ENCODE measurements at places on chromosomes 13 and 19. TPM values are rescaled to one million over a fixed set of nuclear protein-coding genes. Genes with fewer than 3 reads are reported as not detected.

The FCAR gene
- total RNA-seq: not detected

The SIGLEC14 gene
- not detected for total RNA-seq

The ATP12A gene
- 1.5 TPM for total RNA-seq

The BICRA gene
- total RNA-seq: 12.2 TPM

The SULT2B1 gene
- not detected for total RNA-seq

The DUS3L gene
- total RNA-seq: 73.6 TPM

The ZNF816 gene
- total RNA-seq: 5.7 TPM

The PSG11 gene
- total RNA-seq: 0.35 TPM

DNA sequence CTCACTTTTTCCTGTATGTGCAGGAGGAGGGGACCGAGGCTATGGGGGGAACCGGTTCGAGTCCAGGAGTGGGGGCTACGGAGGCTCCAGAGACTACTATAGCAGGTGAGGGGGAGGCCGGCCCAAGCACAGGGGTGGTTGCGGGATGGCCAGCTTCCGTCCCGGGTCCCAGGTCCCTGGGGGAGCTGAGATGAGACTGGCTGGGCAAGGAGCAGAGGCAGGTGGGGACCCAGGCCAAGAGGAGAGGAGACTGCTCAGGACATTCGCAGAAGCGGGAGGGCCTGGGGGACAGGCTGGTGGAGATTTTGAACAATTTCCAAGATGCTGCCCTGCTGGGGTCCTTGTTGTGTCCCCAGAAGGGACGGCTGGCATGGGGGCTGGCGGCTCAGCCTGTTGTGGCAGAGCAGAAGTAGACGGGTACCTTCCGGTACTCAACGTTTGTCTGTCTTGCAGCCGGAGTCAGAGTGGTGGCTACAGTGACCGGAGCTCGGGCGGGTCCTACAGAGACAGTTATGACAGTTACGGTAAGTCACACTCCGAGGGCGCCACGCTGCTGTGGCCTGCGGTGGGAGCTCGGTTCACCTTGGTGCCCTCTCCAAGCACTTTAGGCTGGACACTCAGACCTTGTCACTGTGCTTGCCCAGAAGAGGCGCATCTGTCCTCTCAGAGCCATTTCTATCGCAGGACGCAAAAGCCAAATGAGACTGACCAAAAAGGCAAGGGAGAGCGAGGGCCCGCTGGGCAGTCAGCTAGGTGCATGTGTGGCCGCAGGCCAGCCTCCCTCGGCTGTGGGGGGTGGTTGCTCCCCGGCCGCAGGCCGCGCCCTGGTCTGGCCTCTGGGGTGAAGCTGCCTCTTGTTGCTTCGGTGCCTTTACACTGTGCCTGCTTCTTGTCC, 2.6 kb downstream of the CIRBP start:
- H3K27ac ChIP-seq: peak overlapping the region; percentile 91
- no peaks in the 10 kb centered on the region for H3K27me3 ChIP-seq
- H3K4me3 ChIP-seq: peak overlapping the region; percentile 87
- peaks cover 37% of the 10 kb centered on the region for H3K4me1 ChIP-seq
- ATAC-seq: no peak

DNA sequence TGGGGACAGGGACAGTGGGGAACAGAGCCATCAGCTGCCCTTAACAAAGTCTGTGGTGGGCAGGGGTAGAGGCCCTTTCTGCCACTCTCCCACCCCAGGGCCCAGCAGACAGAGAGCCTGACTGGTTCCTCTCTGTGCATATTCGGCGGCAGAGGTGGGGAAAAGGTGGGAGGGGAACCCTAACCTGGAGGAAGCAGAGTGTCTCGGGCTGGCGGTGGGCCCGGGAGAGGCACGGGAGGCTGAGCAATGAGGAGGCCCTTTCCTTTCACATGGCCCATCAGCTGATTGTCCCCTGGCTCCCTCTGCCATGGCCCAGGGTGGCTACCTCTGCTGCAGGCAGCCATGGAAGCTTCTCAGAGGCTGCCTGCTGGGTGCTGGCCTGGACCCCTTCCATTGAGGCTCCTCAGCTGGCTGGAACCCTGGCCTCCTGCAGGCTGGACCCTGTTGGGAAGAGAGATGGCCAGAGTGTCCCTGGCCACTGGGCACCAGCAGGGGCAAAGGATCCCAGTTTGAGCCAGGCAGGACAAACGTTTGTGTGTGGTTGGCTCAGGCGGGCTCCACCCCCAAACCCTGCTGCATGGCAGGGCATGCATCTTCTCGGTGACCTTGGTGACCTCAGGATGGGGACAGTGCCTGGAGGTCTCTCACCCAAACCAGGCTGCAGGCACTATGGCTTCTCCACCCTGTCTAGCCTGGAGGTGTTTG, 202.8 kb upstream of the ZNF536 start:
- no peaks in the 10 kb centered on the region for H3K27me3 ChIP-seq
- H3K4me3 ChIP-seq: no peak overlapping the region
- H3K36me3 ChIP-seq: no peaks in the 10 kb centered on the region
- no peak overlapping the region for H3K27ac ChIP-seq
- no peak for ATAC-seq

- H3K4me3 ChIP-seq: no peak overlapping the region
- peaks cover 5% of the 10 kb centered on the region for H3K4me1 ChIP-seq
- no peak overlapping the region for H3K27ac ChIP-seq
- H3K36me3 ChIP-seq: no peaks in the 10 kb centered on the region
Observed at GRCh38 chr13:24038841-24039330, 121.6 kb upstream of the SPATA13 start.

- peaks cover 15% of the 10 kb centered on the region for H3K4me1 ChIP-seq
- H3K36me3 ChIP-seq: peaks cover 10% of the 10 kb centered on the region
- ATAC-seq: peak; percentile 52
- peak overlapping the region; percentile 88 for H3K27ac ChIP-seq
Observed at GRCh38 chr13:100673713-100674571, 653 bp downstream of the TMTC4 start.

GRCh38 chr19:57830071-57830602, at the start of gene ZNF587B:
ZNF587B (plus strand) TSS chr19:57830299; CDS start chr19:57830529, 230 bp downstream.
- no peak for ATAC-seq
- peak within 1 kb of the TSS; percentile 34 for H3K27ac ChIP-seq
- peaks cover 3% of the 10 kb centered on the region for H3K4me1 ChIP-seq
- peaks cover 59% of the 10 kb centered on the region for H3K36me3 ChIP-seq
- no peak within 1 kb of the TSS for H3K4me3 ChIP-seq

DNA sequence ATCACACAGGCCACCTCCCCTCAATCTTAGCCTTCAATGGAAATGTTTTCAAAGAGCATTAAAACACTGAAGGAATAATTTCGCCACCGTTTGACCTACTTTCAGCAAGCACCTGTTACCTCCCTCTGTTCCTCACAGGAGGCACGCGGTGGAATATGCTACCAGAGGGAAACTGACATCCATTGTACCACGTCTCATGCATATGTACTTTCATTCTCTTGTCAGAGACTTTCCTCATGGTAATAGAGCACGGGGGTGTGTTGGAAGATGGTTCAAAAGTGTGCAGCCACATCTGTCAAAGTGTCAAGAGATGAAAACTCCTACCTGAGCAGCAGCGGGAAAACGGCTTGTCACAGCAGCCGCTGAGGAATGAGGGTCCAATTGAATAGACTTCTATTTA, 143.4 kb downstream of the NALCN start:
- no peak overlapping the region for H3K27ac ChIP-seq
- no peaks in the 10 kb centered on the region for H3K4me1 ChIP-seq
- no peaks in the 10 kb centered on the region for H3K36me3 ChIP-seq
- no peak overlapping the region for H3K4me3 ChIP-seq

- peak; percentile 81 for ATAC-seq
- peak overlapping the region; percentile 5 for H3K27ac ChIP-seq
- no peak overlapping the region for H3K4me3 ChIP-seq
- H3K27me3 ChIP-seq: no peaks in the 10 kb centered on the region
- H3K36me3 ChIP-seq: peaks cover 16% of the 10 kb centered on the region
Observed at GRCh38 chr19:40592170-40592569, 9.0 kb upstream of the LTBP4 start.

DNA sequence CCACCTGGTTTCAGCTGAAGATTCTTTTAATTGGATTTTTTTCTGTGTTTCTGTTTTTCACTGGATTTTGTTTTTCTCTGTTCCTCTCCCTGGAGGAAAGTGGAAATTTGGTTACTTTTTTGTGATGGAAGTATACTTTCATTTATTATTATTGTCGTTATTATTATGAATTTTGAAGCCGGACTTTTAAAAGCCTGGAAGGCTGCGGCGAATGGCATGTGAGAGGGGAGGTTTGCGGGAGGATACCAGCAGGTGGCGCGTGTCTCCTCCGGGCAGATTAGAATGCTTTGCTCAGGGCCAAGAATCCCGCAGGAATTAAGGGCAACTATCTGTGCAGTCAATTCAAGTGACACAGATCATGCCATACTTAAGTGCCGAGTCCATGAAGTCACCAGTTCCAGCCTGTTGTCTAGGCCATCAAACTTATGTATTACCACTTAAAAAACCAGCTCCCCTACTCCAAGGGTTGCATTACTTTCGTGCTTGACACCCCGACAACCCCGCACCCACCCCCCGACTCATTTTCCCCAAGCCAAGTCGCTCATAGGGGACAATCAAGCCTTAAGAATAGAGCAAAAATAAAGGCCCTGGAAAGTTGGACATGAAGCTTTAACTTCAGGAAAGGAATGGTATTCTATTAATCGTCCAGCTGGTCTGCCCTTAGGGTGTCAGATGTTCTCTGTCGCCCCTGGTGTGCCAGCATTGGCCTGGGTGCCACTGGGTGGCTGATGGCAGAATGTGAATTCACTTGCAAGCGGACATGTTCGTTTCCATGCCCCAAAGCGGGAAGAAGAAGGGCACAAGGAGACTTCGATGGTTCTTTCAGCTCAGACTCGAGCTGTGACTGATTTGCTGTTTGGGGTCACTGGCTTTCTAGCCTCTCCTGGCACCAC, 1.3 kb upstream of the LRCH1 start:
- H3K4me1 ChIP-seq: peaks cover 21% of the 10 kb centered on the region
- no peak overlapping the region for H3K27ac ChIP-seq
- no peaks in the 10 kb centered on the region for H3K36me3 ChIP-seq
- ATAC-seq: peak; percentile 20
- H3K27me3 ChIP-seq: peaks cover 7% of the 10 kb centered on the region

GRCh38 chr13:25397763-25398162, 26.0 kb downstream of the ATP8A2 start:
- no peak overlapping the region for H3K4me3 ChIP-seq
- H3K27me3 ChIP-seq: peaks cover 30% of the 10 kb centered on the region
- no peak for ATAC-seq
- H3K4me1 ChIP-seq: no peaks in the 10 kb centered on the region
- H3K36me3 ChIP-seq: no peaks in the 10 kb centered on the region
- no peak overlapping the region for H3K27ac ChIP-seq

DNA sequence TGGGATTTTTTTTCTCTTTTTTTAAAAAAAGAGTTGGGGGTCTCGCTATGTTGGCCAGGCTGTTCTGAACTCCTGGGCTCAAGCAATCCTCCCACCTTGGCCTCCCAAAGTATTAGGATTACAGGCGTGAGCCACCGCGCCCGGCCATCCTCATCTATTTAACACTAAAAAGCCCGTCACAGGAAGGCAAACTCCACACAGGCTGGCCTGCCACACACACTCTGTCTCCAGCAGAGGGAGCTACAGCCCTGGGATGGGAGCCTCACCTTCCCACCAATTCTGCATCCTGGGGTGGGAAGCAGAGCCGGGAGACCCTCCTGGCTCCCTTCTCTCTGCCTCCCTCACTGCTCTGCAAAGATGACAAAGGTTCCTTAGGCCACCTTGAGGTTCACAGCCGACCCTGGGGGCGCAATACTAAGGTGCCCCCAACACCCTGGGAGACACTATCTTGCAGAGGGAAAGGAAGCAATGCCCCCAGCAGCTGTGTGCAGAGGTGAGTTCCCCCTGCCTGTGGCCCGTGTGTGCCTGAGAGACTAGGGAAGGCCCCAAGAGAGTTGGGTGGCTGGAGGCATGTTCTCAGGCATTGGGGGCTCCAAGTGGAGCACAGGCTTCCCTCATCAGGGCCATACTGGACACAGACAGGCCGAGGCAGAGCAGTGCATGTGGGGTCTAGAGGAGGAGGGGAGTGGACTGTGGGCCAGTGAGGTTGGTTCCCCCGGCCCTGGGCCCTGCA, 27.4 kb upstream of the TIMM44 start:
- H3K27me3 ChIP-seq: no peaks in the 10 kb centered on the region
- H3K4me3 ChIP-seq: no peak overlapping the region
- H3K4me1 ChIP-seq: no peaks in the 10 kb centered on the region
- peaks cover 66% of the 10 kb centered on the region for H3K36me3 ChIP-seq
- H3K27ac ChIP-seq: no peak overlapping the region
- no peak for ATAC-seq

- ATAC-seq: no peak
- H3K4me1 ChIP-seq: no peaks in the 10 kb centered on the region
- H3K27ac ChIP-seq: no peak overlapping the region
- H3K4me3 ChIP-seq: no peak overlapping the region
- no peaks in the 10 kb centered on the region for H3K36me3 ChIP-seq
Observed at GRCh38 chr13:51881296-51881695, 19.5 kb downstream of the CCDC70 start.

GRCh38 chr13:89541091-89542030, 1806.1 kb upstream of the MIR17HG start:
- no peaks in the 10 kb centered on the region for H3K36me3 ChIP-seq
- H3K4me1 ChIP-seq: no peaks in the 10 kb centered on the region
- no peak overlapping the region for H3K27ac ChIP-seq
- no peak overlapping the region for H3K4me3 ChIP-seq
- ATAC-seq: no peak

GRCh38 chr13:28459911-28460310, 35.0 kb downstream of the FLT1 start:
- no peak overlapping the region for H3K4me3 ChIP-seq
- no peaks in the 10 kb centered on the region for H3K36me3 ChIP-seq
- no peaks in the 10 kb centered on the region for H3K4me1 ChIP-seq
- no peak for ATAC-seq
- H3K27me3 ChIP-seq: peaks cover 16% of the 10 kb centered on the region

- peak overlapping the region; percentile 37 for H3K27ac ChIP-seq
- peaks cover 12% of the 10 kb centered on the region for H3K4me1 ChIP-seq
- no peak for ATAC-seq
- no peaks in the 10 kb centered on the region for H3K27me3 ChIP-seq
- H3K36me3 ChIP-seq: no peaks in the 10 kb centered on the region
- no peak overlapping the region for H3K4me3 ChIP-seq
Observed at GRCh38 chr13:98598043-98598442, 21.1 kb upstream of the STK24 start.

DNA sequence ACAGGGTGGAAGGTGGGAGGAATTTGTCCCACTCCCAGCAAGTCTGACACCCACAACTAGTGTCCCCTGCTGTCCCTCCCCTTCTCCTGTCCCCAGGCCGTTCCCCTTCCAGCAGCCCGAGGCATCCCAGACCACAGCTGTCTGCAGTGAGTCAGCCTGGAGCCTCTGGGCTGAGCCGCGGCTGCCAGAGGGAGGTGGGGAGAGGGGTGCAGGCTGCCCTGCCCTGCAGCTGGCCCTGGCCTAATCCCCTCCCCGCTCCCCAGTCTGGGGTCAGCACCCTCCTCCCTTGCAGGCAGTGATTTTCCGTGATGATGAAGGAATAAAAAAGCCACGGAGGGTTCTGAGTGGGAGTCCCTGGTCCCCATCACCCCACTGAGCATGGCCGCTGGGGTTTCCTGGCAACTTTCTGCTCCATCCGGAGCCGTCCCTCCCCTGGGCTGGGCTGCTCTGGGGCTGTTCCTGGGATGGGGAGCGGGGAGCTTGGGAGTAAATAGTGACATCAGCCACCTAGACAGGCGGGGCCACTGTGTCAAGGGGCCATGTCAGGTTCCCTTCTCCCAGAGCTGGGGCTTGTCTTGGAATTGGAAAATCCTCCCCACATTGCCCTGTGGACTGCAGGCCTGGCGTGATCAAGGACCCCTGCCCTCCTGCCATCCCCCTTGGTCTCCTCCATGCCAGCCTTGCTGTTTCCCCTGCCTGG, 16.8 kb downstream of the SPC24 start:
- ATAC-seq: peak; percentile 28
- no peaks in the 10 kb centered on the region for H3K27me3 ChIP-seq
- no peak overlapping the region for H3K4me3 ChIP-seq
- peak overlapping the region; percentile 9 for H3K27ac ChIP-seq
- H3K4me1 ChIP-seq: peaks cover 4% of the 10 kb centered on the region
- peaks cover 3% of the 10 kb centered on the region for H3K36me3 ChIP-seq
